ENCODE measurements at places on chromosomes 5 and 9. TPM values are rescaled to one million over a fixed set of nuclear protein-coding genes. Genes with fewer than 3 reads are reported as not detected.

Gene KCNMB1
- total RNA-seq: not detected

Gene TEX48
- not detected for total RNA-seq

Gene DDX46
- total RNA-seq: 14.1 TPM

Gene F2RL1
- 69.0 TPM for total RNA-seq

Gene PDGFRB
- 3.3 TPM for total RNA-seq

Gene MYOZ3
- not detected for total RNA-seq

Gene PTGR1
- total RNA-seq: 53.1 TPM

Gene LCN10
- total RNA-seq: not detected

Gene SPZ1
- total RNA-seq: not detected

Gene DAP
- total RNA-seq: 24.2 TPM

Gene RFESD
- total RNA-seq: 2.4 TPM
